ENCODE measurements at places on chromosomes 3 and 15.

GRCh38 chr3:132231633-132232032 lies 85.6 kb upstream of the ACP3 start:
- peak; percentile 73 for DNase-seq

- DNase-seq = peak; percentile 86
Observed at GRCh38 chr15:52078876-52079700, 33.5 kb downstream of the BCL2L10 start.

GRCh38 chr15:76974456-76975036 lies 20.4 kb upstream of the PSTPIP1 start:
- DNase-seq = no peak

- no peak for DNase-seq
Observed at GRCh38 chr15:80034629-80035028, 24.8 kb upstream of the ZFAND6 start.

DNA sequence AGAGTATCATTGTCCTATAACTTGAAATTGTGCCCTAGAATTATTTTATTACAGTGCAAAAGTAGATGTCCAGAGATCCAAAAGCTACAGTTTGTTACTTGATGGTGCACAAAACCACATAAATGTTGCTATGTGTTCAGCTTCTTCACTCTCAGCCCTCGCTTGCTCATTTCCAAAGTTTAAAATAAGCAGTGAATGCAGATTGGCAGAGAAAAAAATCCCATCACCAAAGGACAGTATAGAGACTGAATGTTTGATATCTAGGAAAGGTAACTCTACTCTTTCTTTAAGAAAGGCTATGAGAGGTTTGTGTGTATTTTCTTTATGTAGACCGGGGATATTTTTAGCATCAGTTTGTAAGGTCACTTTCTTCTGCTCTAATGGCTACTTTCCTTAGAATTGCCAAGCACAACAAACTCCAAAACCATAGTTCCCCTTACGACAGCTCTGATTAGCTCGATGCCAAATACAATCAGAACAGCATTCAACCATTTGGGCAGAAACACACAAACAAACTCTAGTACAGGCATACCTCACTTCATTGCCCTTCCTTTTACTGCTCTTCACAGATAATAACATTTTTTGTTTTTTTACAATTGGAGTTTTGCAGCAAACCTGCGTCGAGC lies 164.1 kb upstream of the CCDC54 start:
- DNase-seq = no peak

GRCh38 chr3:71724584-71725270 lies 475 bp downstream of the EIF4E3 start:
- DNase-seq = peak; percentile 13

- DNase-seq = no peak
Observed at GRCh38 chr15:34214135-34214534, 4.2 kb upstream of the KATNBL1 start.

DNA sequence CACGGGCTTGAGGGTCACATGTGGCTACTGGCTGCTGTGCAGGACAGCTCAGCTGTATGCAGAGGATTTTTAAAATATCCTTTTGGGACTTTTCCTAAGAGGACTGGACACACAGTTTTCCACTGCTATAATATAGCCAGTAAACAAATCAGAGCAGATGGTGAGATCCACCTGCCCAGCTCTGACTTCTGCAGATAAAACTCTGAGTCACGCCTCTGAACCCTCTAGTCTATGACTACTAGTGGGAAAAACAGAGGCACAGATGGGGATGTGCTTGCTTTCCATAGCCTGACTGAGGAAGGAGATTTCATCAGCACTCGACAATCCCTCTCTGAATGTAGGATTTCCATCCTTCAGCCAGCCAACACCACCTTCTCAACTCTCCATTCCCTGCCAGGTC lies 45.1 kb downstream of the COLQ start:
- no peak for DNase-seq

DNA sequence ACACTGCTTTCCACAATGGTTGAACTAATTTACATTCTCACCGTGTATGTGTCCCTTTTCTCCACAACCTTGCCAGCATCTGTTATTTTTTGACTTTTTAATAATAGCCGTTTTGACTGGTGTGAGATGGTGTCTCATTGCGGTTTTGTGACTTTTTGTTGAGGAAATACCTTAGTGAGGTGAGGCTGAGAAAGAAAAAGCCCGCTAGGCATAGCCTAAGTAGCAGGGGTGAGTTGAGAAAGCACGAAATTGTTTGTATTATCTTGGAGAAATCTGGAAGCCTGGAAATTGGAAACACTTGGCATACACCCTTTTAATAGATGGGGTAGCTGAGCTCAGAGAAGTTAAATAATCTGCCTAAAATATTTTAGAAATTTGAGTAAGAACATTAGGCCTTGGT lies 61.5 kb upstream of the CFAP161 start:
- DNase-seq = no peak

DNA sequence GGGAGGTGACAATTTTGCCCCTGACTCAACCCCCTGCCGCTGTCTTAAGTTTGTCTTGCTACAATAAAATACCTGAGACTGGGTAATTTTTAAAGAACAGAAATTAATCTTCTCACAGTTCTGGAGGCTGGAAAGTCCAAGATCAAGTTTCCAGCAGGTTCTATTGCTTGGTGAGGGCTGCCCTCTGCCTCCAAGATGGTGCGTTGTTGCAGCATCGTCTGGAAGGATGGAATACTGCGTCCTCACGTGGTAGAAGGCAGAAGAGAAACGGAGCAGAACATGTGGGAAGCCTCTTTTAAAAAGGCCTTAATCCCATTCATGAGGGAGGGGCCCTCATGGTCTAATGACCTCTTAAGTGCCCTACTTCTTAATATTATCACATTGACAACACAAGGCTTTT lies 87.3 kb upstream of the SNTN start:
- DNase-seq = peak; percentile 5

DNA sequence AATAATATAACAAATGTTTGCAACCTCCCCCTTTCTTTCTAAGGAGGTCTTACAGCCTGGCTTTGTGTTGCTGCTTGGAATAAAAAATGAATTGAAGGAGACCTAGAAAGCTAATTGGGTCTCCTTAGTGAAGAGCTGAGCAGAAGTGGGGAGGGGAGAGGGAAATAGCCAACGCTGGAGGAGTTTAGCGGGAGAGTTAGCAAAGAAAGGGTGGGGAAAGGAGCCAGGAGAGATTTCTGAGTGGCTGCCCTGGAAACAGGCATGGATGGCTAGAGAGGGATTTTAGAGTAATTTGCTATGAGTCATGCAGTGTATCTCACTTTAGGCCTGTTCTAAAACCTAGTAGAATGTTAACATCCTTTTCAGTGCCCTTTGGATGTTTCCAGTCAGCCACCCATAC lies 45.2 kb upstream of the PFN2 start:
- DNase-seq = no peak

DNA sequence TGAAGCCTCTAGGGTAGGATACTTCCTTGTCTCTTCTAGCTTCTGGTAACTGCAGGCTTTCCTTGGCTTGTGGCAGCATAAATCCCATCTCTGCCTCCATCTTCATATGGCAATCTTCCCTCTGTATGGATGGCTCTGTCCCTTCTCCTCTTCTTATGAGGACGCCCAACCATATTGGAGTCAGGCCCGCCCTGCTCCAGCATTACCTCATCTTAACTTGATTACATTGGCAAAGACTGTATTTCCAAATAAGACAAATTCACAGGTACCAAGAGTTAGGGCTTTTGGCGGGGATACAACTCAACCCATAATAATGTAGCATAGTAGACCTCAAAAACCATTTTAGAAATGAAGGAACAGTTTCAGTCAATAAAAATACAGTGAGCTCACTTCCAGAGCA lies 75.4 kb downstream of the BDH1 start:
- DNase-seq = no peak

- DNase-seq = no peak
Observed at GRCh38 chr15:76075046-76075445, 15.3 kb downstream of the TMEM266 start.
